ENCODE measurements at places on chromosomes 5 and 9.

- DNase-seq: no peak
Observed at GRCh38 chr5:54146390-54146789, 164.0 kb downstream of the ARL15 start.

- no peak for DNase-seq
Observed at GRCh38 chr5:150293091-150293941, 3.7 kb upstream of the CAMK2A start.

GRCh38 chr5:61657686-61658085 lies 325.6 kb downstream of the ZSWIM6 start:
- DNase-seq: no peak

DNA sequence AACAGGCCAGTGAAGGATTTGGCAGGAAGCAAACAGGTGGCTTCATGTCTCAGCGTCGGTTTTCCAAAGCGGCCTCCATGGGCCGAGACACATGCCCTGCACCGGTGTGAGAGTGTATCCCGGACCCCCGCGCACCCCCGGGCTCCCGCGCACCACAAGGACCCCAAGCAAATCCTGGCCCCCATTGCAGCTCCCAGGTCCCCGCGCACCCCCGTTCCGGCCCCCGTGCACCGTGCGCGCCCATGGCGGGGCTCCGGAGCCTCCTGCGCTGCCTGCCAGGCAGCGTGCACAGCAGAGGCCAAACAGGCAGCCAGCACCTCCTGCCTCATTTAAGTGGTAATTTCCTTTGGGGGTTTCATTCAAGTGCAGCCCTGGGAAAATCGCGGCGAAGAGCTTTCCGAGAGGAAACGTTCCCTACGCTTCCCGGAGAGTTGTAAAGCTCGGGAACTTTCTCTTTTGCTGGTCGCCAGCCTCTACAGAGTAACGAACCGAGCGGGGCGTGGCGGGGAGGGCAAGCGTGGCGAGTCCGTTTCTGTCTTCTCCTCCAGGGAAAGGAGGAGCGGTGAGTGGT lies 145.5 kb upstream of the SLC24A2 start:
- no peak for DNase-seq

DNA sequence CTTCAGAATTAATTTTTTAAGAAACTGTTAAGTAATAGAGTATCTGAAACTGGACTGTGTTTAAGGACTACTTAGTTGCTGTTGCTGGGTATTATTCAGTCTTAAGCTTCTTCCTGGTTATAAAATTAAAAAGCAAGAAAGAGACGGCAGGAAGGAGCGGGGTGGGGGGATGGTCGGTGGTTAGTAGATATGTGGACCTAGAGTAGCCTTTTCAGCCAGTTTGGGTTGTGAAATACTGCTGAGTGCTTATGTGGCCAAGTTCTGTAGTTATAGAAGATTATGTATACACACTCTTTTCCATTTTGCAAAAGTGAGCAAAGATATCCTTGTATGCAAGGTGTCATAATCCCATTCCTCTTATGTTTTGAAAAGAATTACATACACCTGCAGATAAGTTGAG lies 28.5 kb downstream of the TRIO start:
- DNase-seq: no peak

GRCh38 chr9:99049228-99049627 lies 55.7 kb upstream of the TGFBR1 start:
- DNase-seq: no peak

- DNase-seq: no peak
Observed at GRCh38 chr5:3350781-3351180, 244.9 kb upstream of the IRX1 start.

DNA sequence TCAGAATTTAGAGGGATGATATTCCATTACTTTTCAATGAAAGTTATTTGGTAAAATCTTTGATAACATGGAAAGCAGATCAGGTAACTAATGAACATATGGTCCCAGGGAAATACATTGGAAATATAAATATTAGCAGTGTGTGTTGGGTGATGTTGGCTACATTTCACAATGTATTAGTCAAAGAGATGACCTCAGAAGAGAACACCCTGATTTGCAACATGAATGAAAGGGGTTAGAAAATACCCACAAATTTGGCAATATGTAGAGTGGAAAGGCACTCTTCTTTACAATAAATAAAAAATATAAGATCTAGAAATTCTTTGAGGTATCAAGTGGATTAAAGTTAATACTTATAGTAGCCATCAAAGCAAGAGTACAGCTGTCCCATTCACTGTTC lies 606.7 kb downstream of the PSAT1 start:
- DNase-seq: no peak

DNA sequence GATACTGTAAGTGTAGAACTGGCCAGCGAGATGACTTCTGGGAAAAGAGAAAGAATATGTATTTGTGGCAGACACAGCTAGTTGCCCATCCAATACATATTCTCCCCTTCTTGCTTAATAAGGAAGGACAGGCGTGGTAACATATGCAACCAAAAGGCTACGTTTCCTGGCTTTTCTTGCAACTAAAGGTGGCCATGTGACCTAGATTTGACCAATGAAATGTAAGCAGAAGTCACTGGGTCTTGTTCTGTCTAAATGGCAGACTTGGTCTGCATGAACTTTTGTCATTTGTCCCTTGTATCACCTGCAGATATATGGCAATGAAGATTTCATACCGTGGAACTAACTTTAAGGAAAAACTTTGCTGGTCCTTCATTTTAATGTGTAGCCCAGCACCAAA lies 183.8 kb downstream of the CDH12 start:
- DNase-seq: no peak

DNA sequence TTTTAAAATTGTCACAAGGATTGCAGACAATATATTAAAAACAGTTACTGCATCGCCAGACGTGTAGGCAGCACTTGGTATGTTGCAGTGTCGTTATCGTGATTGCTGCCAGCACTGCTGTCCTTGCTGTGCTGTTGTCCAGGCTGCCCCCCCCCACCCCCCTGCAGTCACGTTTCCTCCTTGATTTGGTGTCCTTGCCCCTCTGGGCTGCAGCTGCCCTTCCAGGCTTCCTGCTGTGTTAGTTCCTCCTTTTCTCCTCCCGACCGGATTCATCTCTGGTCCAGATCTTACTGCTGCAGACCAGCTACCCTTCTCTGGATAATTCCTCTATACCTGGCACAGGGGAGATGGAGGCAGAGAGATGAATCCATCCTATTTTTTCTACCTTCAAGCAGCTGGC lies 298.9 kb downstream of the TRIM32 start:
- no peak for DNase-seq

- DNase-seq: no peak
Observed at GRCh38 chr5:78345485-78345884, 14.9 kb upstream of the SCAMP1 start.

- no peak for DNase-seq
Observed at GRCh38 chr5:68046445-68046844, 169.1 kb upstream of the PIK3R1 start.

GRCh38 chr5:111254613-111255012 lies 30.4 kb downstream of the CAMK4 start:
- peak; percentile 34 for DNase-seq

DNA sequence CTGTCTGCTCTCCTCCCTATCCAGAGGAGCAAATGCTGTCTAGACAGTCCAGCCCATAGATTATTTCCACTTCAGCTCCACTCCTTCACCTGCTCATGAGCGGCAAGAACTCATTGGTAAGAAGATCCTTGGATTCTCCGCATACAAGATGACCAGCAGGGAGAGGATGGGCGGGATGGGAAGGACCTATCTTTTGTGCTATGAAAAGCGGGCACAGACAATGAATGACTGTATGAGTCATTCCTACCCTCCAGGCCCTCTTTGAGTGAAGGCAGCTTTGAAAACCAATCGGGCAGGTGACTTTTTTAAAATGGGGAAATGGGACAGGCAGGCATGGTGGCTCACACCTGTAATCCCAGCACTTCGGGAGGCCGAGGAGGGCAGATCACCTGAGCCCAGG lies 49.4 kb downstream of the SMIM23 start:
- no peak for DNase-seq

DNA sequence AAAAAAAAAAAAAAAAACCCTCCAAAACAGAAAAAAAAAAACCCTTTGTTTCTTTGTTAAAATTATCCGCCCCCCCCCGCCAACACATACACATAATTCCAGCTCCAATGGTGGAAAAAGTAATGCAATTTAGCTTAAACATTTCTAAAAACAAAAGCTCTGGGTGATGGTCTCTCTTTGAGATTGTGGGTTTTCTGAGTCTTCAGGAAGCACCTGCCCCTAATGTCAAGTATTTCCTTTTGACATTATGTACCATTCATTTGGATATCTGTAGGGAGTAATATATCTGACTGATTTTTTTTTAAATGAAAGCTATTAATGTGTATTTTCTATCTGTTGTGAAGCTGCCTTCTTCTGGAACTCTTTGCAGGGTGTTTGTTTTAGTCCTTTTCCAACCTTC lies 389.7 kb downstream of the TAF11L14 start:
- DNase-seq: no peak

DNA sequence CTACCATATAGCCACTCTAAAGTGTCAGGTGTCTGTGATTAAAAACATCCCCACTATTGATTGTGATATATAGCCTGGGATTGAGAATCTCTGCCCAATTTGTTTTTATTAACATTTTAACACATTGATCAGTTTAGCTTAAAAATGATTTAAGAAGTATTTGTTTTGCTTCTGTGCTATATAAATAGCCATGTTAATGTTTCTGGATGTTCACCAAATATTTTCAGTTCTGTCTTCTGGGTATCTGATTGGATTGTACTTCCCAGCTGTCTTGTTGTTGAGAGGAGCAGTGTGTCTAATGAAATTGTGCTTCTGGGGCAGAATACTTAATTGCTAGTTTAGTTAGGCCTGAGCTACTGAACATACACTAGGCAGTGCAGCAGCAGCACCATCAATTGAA lies 126.6 kb upstream of the TUSC1 start:
- DNase-seq: no peak

Data from stimulated activated CD4-positive, alpha-beta T cell treated with anti-CD3 and anti-CD28 coated beads, Interleukin-1b, Interleukin-23, amount 100 ng/mL, for 24 hours (primary cell).